G401 (cell line): ENCODE measurements at places on chromosomes 1 and 21. TPM values are rescaled to one million over a fixed set of nuclear protein-coding genes. Genes with fewer than 3 reads are reported as not detected.

GRCh38 chr1:92031281-92032110, 1.7 kb downstream of the EPHX4 start:
- DNase-seq: peak; percentile 46

- no peak for DNase-seq
These were observed 25.6 kb upstream of the RGS13 start for GRCh38 chr1:192610112-192610889.

DNA sequence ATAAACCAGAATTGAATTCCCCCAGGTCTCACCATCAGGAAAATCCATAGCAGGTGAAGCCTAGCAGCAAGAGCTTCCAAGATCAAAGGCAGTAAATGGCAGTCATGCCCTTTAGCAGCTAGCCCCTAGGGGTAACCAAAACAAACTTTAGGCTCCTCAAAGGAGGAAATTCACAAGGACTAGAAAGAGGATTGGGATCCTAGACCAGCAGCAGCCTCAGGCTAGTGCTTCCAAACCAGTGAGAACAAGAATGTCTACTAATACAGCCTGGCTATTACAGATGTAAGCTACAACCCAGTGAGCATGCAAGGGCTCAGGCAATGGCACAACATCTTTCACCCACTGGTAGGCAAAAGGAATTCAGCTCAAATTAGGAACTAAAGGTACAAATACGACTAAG, 11.1 kb upstream of the RIMKLA start:
- no peak for DNase-seq

DNA sequence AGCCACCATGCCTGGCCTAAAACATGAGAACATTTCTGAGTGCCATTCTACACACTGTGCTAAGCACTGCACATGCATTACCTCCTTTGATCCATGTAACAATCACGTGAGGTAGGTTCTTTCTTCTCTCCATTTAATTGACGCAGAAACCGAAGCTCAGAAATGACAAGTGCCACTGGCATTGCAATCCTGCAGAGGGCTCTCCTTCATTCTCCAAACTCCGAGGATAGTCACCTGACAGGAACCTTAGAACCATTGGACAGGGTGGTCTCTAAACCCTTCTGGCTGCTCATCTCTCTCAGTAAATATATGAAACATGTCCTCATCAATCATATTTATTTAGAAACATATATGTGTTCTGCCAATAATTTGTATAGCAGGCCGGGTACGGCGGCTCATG, 167.1 kb upstream of the JUN start:
- DNase-seq: no peak

RGS13 gene
- not detected in 2 replicates for total RNA-seq
